ENCODE measurements at places on chromosomes 2 and 18. TPM values are rescaled to one million over a fixed set of nuclear protein-coding genes. Genes with fewer than 3 reads are reported as not detected.
A peak's percentile ranks its signal among the peaks of the same experiment; 100 is the strongest.

- DNase-seq = no peak
Observed at GRCh38 chr18:59846814-59847490, 52.8 kb upstream of the PMAIP1 start.

GRCh38 chr2:48715956-48716355, 39.6 kb downstream of the LHCGR start:
- no peak for DNase-seq

- peak; percentile 88 for DNase-seq
Observed at GRCh38 chr18:44838971-44839666, 158.4 kb downstream of the SETBP1 start.

DNA sequence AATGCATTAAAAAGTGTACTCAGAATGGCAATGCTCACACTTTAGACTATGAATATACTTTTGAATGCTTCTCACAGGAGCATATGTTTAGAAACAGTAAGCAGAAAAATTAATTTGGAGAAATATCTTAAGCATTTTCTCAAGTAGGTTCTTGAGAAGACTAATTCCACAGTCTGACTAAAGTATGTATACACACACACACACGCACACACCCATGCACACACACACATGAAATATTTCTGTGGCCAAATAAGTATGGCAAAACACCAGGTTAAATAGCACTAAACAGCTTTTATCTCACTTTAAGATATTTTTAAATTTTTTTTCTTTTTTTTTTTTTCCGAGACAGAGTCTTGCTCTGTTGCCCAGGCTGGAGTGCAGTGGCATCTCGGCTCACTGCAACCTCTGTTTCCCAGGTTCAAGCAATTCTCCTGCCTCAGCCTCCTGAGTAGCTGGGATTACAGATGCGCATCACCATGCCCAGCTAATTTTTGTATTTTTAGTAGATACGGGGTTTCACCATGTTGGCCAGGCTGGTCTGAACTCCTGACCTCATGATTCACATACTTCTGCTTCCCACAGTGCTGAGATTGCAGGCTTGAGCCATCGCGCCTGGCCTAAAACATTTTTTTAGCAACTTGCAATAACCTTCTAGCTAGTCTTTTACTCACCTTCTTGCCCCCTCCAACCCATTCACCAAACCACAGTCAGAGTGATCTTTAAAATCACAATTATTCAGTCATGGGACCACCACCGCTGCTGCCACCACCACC, 67.5 kb upstream of the SCG2 start:
- no peak for DNase-seq

DNA sequence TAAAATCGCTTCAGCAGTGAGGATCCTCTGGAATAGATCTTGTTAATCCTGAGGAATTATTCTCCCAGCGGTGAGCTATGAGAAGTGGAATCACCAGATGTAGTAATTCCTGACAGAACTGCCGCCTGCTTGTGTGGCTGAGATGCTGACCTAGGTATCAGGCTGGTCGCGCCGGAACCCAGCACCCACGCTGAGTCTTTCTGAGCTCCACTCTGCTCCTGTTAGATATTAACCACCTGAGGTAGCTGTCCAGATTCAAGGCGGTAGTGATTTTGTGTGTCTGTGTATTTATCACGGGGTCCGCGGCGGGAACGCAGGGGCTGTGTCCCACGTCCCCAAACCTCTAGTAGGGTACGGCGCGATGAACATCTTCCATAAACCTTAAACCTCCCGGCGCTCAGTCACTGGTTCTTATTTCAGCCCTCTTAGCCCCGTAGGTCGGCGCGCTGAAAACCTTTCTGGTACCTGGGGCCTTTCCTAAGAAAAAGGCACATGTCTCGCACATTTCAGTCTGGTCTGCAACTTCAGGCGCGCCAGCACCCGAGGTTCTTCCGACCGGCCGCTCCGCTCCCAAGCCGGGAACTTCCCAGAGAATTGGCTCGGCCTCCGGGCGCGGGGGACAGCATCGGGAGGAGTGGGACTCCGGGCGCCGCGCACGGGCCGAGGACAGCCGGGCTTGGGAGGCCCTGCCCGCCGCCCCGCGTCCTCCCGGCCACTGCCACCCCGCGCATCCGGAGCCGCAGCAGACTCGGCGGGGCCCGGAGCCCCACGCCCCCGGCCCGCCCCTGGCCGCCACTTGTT, 542 bp upstream of the CNNM3 start:
- DNase-seq = no peak

- no peak for DNase-seq
Observed at GRCh38 chr18:73688851-73689711, 458.6 kb downstream of the FBXO15 start.

- DNase-seq = no peak
Observed at GRCh38 chr2:186429104-186429503, 57.0 kb upstream of the ZC3H15 start.

- DNase-seq = no peak
Observed at GRCh38 chr2:240596080-240596460, 9.5 kb downstream of the CAPN10 start.

DNA sequence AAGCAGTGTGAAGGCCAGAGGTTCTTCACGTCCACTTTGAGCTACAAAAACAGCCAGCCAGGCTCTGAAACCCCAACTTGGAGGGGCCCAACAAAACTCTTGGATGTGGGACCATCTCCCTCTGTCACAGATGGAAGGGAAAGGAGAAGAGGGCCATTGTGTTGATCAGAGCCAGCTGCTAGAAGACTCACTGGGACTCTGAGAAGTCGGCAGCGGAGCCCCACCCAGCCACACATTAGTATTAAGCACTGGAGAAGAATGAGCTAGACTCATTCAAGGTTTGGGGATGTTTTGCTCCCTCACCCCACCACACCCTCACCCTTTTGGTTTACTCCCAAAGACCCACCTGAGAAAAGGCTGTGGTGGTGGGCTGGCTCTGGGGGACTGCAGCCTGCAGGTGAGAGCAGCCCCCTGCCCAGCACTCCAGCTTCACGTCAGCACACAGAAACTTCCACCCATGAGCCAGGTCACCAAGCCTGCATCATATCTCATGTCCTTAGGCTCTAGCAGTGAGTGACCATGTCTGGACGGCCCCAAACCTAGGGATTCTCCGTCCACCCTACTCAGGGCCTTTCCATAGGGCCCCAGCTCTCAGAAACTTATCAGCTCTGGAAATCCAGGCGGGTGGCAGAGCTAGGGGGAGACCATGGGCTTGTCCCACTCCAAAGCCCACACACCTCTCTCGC, 12.6 kb downstream of the TEX51 start:
- no peak for DNase-seq

DNA sequence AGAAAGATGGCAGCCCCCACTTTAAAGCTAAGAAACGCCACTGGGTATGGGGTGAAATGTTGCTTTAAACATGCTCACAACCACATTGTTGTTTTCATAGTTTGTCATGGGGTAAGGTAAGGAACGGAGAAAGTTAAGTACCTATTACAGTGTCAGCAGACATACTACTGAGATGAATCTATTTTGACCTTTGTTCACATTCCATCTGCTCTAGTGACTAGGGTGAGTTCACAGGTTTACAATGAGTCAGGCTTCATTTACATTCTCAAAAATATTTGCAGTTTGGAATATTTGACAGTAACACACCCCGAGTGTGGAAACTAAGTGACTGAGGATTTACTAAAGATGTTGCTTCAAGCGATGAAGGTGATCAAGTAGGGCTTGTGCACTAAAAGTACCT, 428.7 kb upstream of the ACVR2A start:
- DNase-seq = no peak

The RAB6C gene
- total RNA-seq = 0.36 TPM

The HRH4 gene
- 0.10 TPM for total RNA-seq

The ZNF804A gene
- 0.33 TPM for total RNA-seq

All from aorta (tissue), 5 donors.